ENCODE measurements at places on chromosomes 2 and 18.

DNA sequence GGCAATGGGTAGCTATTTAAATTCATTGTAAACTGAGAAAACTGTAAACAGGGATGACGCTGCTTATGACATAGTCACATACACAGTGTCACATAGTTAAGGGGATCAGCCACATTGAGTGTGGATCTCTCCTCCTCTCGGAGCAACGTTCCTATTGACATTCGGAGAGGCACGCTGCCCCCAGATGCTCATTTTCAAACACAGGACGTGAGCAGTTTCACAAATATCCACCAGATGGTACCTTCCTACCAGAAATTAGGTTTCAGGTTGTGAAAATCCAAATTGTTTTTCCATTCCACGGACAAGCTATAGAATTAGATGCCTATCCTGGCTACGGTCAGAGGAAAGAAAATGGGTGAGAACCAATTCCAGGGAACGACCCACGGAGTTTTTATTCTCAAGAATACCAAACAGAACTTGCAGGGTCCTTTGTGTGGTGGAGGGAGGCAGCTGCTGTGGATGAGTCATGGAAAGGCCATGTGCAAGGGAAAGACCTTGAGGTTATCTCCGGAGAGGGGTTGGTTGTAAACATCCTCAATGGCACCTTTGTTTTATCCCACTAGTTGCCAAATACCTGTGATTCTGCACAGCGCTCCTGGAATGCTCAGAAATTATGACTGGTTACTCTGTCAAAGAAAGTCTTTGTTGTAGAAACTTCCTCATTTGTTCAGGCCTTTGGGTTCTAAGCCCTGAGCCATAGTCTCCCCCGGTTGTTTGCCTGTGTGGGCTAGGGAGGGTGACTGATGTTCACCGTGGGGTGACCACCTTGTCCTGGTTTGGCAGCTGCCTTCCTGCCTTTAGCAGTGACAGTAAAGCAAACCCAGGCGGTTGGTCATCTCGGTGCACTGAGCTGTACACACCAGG is 88.0 kb downstream of the ACTR3 start:
- DNase-seq, result no peak

DNA sequence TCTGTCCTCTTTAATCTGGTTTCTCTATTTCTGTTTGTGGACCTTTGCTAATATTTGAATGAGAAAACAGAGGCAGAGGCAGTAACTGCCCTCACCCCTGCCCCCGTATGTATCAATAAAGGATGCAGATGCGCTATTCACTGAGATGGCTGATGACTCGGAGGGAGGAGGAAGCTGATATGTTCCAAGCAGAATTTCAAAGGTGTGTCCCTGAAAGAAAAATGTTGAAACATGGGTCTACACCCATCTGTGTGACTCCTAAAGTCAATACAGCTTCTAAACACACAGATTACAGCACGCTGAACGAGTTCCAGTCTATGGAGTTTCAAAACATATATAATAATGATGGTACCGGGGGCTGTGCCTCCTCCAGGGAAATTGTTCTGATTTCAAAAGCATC is 38.8 kb downstream of the EPHA4 start:
- DNase-seq, result no peak

DNA sequence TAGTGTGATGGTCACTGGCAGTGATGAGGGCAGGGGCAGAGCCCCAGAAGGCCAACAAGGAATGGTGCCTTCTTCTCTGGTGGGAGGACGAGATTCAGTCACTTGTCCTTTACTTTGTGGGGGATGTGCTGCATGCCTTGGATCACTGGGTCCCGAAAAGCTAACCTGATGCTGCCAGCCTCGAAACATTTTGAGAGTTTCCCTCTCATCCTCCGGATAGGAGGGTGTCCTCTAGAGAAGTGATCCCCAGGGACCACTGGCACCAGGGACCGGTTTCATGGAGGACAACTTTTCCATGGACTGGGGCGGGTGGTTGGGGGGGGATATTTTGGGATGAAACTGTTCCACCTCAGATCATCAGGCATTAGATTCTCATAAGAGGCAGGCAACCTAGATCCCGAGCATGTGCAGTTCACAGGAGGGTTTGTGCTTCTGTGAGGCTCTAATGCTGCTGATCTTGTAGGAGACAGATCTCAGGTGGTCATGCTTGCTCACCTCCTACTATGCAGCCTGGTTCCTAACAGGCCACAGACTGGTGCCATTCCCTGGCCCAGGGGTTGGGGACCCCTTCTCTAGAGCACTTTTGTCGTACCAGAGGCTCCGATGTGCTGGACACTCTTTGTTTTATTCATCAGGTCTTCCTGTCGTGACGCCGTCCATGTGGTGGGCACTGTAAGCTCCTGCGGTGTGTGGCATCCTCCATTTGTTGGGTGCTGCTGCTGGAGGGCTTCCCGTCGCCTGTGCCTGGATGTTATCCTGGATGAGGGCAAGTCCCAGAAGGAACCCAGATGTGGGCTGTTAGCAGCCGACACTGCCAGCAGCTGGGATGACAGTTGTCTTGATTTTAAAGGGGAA is 68.5 kb upstream of the HDAC4 start:
- DNase-seq, result no peak

DNA sequence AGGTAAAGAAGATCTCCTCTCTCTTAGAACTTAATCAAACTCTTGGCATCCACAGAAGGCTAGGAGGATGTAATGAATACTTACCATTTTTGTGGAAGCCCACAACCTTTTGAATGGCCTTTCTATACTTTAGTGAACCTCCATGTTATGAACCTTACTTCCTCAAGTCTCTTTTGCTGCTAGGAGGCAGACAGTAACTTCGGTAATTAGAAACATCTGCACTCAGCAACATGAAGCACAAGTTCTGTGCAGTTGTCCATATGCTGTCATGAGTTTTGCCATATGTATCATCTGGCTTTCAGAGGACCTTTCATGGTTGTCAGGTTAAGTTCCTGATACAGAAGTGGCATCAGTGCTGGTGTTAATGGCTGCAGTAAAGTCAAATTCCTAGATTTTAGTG is 50.4 kb downstream of the PDK1 start:
- peak; percentile 33 for DNase-seq

GRCh38 chr2:241534701-241535375 is 23.7 kb upstream of the BOK start:
- DNase-seq, result no peak

DNA sequence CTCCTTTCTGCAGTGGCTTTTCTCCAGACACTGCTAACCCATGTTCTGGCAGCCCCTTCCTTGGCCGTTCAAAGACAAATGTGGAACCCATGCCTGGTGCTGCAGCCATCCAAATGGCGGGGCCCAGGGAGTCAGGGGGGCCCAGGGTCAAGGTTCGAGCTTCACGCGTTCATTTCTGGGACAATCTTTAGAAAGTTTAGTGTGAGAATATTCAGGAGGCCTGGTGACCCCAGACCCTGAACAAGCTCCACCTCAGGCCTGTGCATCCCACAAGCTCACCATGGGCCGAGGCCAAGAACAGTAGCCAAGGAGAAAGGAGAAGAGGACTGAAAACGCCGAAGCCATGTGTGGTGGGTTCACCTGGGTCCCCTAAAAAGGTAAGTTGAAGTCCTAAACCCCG is 54.4 kb downstream of the ANKMY1 start:
- DNase-seq, result no peak

- DNase-seq, result no peak
These were observed 41.6 kb upstream of the ACYP2 start for GRCh38 chr2:54073796-54074195.

GRCh38 chr2:112033600-112033999 is 21.5 kb upstream of the TMEM87B start:
- DNase-seq, result no peak

DNA sequence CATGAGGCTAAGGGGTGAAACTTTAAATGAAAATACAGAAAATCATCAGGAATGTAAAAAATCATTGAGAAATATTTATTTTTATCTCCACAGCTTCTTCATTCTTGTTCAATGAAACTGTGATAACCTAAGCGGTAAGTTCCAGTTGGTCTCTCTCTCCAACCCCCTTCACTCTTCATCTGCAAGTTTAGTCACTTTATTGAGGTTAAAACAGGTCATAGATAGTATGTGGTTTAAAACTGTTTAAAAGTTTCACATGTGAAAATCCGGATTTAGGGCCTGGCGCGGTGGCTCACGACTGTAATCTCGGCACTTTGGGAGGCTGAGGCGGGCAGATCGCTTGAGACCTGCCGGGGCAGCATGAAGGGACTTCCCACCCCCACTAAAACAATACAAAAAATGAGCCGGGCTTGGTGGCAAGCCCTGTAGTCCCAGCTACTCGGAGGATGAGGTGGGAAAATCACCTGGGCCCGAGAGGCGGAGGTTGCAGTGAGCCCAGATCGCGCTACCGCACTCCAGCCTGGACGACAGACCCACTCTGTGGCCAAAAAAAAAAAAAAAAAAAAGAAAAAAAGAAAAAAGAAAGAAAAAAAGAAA is 1.6 kb upstream of the PHLPP1 start:
- DNase-seq, result no peak

GRCh38 chr2:157075924-157076323 is 181.6 kb upstream of the GALNT5 start:
- DNase-seq, result no peak

DNA sequence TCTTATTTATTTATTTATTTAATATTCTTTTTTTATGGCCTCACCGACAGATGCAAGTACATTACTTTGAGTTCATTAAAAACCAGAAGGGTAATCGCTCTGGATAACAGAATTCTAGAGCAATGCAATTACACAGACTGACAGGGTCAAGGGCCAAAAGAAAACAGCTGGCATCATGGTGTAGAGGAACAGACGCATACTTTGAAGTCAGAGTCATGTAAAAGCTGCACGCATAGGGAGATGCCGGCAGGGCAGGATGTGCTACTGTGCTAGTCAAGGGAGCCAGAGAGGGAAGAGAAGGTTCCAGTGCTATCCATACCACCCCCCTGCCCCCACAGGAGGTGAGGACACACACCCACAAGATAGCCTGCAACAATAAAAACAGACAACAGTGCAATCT is 115.2 kb upstream of the TFCP2L1 start:
- peak; percentile 41 for DNase-seq

- no peak for DNase-seq
These were observed 3.0 kb upstream of the GRB14 start for GRCh38 chr2:164624316-164624715.

DNA sequence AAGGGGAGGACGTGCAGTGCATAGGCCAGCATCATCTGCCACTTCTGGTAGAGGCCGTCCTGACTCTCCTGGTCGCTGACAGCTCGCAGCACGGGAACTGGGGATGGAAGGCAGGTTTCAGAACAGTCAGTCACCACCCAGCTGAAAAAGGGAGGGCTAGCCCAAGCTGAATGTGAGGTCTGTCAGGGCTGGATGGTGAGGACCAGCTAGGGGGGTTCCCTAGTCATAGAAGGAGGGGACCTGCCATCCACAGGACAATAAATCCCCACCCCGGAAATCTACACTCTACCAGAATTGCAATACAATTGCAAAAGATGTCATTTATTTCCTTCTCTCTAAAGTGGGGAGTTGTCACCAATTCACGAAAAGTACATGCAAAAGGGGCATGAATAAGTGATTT is 15.8 kb downstream of the ABCG5 start:
- no peak for DNase-seq

- DNase-seq, result no peak
These were observed 136.1 kb downstream of the SMAD7 start for GRCh38 chr18:48814490-48815178.

GRCh38 chr2:138101718-138102117 is 137.4 kb downstream of the HNMT start:
- DNase-seq, result no peak

DNA sequence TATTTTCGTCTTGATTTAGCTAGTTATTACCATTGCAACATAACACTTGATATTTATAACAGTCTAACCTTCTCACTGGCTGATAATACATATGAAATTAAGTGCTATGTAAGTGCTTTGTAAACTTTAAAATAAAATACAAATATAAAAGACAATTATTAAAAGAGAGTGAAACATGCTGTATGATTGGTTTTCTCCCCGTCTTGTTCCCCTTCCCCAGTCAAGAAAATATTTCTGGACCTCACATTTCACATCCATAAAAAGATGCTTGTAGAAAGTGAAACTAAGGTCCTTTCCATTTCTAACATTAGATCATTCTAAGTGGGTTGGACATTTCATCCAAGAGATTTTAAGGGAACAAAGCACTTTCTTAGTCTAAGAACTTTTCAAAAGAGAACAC is 310.2 kb upstream of the LRATD1 start:
- no peak for DNase-seq

DNA sequence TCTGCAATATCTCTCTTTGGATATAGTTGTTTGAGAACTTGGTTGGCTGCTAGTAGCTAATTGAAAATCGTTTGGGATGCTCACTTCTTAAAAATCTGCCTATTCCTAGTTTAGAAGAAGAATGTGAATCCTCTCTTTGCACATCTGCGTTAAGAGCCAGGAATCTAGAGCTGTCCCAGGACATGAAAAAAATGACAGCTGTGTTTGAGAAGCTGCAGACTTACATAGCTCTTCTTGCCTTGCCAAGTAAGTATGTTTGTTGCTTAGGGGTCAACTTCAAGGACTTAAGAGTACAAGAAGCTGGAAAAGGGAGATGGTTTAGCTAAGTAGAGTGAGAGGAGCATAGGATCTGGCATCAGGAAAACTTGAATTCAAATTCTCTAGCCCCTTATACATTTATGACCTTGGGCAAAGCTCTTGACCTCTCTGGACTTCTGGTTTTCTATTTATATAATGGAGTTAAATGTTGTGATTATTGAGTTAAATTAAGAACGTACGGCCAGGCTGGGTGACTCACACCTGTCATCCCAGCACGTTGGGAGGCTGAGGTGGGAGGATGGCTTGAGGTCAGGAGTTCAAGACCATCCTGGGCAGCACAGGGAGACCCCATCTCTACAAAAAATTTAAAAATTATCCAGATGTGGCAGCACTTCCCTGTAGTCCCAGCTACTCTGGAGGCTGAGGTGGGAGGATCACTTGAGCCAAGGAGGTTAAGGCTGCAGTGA is 55.2 kb upstream of the STON1 start:
- no peak for DNase-seq

GRCh38 chr2:128538396-128538795 is 219.7 kb upstream of the HS6ST1 start:
- no peak for DNase-seq

- DNase-seq, result no peak
These were observed 162.7 kb downstream of the MYO3B start for GRCh38 chr2:170340693-170341068.

- no peak for DNase-seq
These were observed 61.8 kb upstream of the SLC66A3 start for GRCh38 chr2:11093467-11093866.

DNA sequence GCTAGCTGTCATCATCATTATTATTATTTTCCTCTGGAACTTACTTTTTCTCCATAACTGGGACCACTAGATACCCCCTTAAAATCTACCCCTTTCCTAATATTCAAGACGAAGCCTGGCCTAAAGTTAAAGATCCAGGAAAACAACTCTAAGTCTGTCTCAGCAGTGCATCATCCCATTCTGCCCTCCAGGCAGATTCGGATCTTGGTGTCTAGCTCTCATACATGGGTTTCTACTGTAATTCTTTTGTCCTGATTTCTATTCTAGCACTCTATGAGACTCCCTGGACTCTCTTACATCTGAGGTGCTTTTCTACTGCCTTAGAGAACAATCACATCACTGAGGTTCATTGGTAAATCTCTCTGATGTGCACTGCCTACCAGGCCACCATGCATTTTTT is 35.5 kb downstream of the MAP2 start:
- DNase-seq, result no peak
